Immature natural killer cell (primary cell): ENCODE measurements at places on chromosomes 3 and 15.
A peak's percentile ranks its signal among the peaks of the same experiment; 100 is the strongest.

GRCh38 chr3:15933439-15934139 lies 135.8 kb upstream of the ANKRD28 start:
- no peak for DNase-seq

DNA sequence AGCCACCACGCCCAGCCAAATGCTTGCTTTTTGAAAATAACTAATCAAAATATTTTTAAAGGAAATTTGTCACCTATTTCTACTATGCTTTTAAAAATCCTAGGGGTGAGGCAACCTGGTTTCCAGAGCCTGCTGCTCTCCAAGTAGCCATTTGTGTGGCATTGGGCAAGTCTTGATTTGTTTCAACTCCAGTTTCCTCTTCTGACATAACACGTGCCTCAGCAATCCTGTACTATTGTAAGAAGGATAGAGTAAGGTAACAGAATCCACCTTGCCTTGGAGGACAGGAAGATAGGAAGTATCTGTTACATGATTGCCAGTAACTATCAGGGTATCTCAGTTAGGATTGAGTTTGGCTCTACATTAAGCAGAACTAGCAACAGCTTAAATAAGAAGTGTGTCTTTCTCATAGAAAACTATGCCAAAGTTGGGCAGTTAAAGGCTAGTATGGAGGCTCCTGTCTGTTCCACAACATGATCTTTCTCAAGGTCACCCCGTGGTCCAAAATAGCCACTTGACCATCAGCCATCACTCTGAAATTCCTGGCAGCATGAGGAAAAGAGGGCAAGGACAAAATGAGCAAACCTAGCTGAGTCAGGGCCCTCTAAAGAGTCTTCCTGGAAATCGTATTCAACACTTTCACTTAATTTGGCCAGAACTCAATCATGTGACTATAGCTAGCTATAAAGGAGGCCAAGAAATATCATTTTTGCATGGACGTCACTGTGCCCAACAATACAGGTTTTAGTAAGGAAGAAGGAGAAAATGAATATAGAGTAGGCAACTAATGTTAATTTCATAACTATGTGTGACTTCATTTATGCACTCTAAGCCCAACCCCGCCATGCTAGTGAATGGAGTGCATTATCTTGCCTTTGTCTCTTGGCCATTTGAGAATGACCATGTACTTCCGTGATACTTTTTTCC lies 66.1 kb downstream of the HMG20A start:
- DNase-seq: no peak

DNA sequence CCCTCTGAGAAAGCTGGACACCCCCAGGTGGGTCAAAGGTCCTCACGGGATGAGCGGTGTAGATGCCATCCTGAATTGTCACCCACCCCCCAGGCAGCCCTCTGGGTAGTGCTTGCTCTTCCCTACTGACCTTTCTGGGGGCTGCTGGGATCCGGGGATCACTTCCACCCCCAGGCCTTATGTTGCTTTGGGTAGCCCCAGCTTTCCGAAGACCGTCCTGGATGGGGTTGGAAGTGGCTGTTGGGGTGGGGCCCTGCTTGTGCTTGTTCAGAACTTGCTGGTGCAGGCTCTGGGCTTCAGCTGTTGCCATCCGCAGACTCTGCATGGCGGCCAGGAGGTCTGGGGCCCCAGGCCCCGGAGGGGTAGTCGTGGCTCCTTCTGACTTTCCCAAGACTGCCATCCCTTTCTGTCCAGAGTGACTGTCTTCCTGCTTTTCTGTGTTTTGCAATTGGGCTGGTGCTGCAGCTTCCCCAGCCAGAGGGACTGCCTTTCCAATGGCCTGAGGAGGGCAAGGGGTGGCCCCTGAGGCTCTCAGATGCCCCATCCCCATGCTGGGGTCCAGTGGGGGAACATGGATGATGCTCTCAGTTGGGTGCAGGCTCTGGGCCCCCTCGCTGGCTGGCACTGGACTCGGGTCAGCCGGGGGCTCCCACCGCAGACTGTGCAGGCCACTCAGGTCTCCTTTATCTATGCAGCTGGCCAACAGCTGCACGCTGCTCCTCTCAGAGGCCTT lies 6.3 kb downstream of the XIRP1 start:
- DNase-seq: no peak

DNA sequence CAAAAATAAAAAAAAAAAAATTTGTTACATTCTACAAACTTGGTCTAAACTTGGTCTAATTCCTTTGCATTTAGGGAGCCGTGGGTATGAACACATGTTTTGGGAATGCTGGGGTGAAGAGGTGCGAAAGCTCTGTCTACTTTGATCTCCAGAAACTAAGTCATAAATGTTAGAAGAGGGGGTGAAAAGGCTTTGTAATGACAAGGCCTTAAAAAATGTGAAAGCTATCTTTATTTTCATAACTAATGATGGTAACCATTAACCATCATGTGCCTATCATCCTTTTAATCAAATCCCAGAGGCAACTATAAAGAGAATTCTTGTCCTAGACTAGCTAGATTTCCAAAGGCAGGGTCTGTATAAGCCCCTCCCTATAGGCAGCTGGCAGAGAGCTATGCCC lies 60.9 kb downstream of the PRICKLE2 start:
- no peak for DNase-seq

DNA sequence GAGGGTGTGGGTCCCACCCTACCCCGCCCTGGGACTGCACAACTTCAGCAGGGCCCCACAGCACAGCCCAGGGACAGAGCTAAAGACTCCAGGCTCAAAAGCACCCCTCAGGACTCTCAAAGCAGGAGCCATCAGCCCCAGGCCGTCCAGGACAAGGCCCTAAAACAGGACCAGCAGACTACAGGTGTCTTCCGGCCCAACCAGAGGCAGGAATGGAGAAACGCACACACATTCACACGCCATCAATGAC lies 26.1 kb downstream of the ATRIP start:
- DNase-seq: no peak

DNA sequence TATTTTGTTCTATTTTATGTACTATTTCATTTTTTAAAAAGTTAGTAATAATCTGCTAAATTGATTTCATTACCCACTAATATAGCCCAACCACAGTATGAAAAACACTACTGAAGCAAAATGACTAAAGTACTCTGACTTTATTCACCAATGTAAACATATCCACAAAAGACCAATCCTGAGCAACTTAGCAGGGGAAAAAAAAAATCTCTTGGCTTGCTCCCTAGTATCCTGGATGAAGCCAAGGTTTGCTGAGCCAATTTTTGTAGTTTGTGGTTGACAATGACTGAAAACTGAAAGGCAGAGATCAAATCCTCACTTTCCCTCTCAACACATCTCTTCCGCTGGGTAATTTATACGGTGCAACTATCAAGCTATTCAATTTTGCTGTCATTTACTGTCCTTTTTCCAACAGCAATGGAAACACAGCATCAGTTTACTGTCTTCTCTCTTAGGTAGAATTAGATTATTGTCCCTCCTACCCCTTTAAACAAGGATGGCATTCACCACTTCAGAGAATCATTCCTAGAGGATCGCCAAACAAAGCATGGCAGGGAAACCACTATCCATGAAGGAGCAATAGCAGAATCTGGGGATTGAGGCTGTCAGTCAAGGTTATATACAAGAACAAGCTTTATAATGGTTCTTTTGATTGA lies 149.7 kb downstream of the THRB start:
- DNase-seq: no peak

DNA sequence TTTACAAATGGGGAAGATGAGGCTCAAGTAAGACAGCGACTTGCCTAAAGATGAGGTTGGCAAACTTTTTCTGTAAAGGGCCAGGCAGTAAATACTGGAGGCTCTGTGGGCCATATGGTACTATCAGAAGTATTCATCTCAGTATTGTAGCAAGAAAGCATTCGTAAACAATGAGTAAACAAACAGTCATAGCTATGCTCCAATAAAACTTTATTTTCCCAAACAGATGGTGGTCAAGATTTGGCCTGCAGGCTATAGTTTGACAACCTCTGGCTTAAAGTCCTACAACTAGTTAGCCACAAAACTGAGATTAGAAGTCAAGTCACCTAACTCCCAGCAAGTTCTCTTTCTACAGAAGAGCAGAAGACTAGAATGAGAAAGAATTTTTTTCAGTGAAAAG lies 177.0 kb upstream of the NECTIN3 start:
- DNase-seq: no peak

- DNase-seq: no peak
These were observed 49.9 kb upstream of the KLF13 start for GRCh38 chr15:31276596-31277298.

GRCh38 chr3:170233530-170233929 lies 11.3 kb downstream of the PRKCI start:
- no peak for DNase-seq

DNA sequence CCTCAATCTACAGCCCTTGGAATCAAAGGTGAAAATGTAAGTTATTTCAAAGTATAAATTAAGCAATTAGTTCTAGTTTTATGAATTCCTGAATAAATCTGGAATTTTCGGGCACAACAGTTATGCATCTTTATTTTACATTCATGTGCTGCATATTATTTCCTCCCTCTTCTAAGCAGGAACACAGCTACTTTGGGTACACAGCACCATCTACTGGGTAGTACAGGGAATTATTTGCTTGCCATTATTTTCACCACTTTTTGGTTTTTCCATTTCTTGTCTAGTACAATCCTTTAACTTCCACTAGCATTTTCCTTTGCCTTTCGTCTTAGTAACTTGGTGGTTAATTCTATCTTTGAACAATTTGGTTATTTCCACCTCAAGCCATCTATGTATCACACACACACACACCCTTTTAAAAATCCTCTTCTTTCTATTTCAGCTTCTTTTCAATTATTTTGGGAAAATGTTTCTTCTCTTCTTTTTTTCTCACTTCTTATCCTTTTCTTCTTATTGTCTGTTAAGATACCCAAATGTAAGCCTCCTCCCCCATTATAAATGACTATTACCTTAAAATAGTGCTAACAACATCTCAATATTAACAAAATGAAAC lies 451.0 kb downstream of the MFSD1 start:
- no peak for DNase-seq

- no peak for DNase-seq
These were observed 44.7 kb upstream of the CHRNA7 start for GRCh38 chr15:31985607-31986006.

DNA sequence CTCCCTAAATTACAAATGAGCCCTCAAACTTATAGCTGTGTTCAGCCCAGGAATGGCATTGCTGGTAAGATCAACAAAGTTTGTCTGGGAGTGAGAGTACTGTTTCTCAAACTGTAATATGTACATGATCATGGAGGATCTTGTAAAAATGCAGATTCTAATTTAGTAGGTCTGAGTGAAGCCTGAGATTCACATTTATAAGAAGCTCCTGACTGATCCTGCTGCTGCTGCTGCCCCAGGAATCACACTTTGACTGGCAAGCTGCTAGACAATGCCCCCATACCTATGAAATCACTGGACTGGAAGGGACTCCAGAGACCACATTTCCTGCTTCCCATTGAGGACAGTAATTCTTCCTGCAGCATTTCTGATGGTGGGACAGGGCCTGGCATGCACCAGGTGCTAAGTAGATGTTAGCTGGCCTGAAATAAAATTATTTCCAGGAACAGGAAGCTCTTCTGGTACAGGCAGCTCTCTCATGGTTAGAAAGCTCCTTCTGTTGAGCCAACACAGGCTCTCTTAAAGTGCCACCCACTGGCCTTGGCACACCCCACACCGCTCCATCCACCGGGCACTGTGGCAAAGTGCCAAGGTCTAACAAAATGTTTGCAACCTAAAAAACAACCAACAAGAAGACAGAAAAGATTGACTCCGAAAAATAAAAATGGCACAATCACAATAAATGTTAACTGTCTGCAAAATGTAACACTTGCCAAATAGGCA lies 36.7 kb upstream of the ZNF710 start:
- DNase-seq: no peak

DNA sequence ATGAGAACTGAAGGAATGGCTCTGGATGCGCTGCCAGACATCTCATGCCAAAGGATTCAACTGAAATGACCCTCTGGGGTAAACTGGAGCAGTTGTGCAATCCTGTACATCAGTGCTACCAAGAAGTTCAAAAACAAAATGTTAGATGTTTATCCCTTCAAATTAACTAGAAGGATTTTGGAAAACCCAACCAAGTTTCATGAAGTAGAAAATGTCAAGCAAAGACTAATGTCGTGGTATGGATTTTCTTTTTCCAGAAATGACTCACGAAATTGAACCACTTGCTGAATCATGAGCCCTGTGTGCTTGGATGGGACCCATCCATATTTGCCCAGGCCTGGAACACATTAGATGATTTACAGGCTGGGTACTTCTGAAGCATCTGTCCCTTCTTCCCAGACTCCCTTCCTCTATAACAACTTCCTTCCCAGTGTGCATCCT lies 101.6 kb downstream of the LRTM1 start:
- no peak for DNase-seq

DNA sequence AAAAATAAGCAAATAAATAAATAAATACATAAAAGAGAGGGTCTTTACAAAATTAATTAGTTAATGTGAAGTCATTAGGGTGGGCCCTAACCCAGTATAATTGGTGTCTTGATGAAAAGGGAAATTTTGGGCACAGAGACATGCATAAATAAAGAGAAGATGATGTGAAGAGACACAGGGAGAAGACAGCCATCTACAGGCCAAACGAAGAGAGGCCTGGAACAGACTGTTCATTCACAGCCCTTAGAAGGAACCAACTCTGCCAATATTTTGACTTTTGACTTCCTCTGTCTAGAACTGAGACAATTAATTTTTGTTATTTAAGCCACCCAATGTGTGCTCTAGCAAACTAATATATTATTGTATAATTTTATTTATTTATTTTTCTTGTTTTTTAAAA lies 29.6 kb upstream of the SELENOK start:
- no peak for DNase-seq

GRCh38 chr3:38649500-38650247 lies at the start of gene SCN5A:
SCN5A (minus strand) TSS chr3:38649687; CDS start chr3:38633307, 16,380 bp downstream.
- peak; percentile 12 for DNase-seq

GRCh38 chr15:67148196-67148701 lies 82.8 kb downstream of the SMAD3 start:
- no peak for DNase-seq

- DNase-seq: no peak
These were observed 736 bp upstream of the MBNL1 start for GRCh38 chr3:152267831-152268554.

- peak; percentile 51 for DNase-seq
These were observed 49.8 kb upstream of the SLC4A7 start for GRCh38 chr3:27533718-27534573.

GRCh38 chr15:69105451-69105985 lies 54.9 kb upstream of the GLCE start:
- no peak for DNase-seq

- DNase-seq: no peak
These were observed 161.9 kb downstream of the ATG7 start for GRCh38 chr3:11434017-11434526.

DNA sequence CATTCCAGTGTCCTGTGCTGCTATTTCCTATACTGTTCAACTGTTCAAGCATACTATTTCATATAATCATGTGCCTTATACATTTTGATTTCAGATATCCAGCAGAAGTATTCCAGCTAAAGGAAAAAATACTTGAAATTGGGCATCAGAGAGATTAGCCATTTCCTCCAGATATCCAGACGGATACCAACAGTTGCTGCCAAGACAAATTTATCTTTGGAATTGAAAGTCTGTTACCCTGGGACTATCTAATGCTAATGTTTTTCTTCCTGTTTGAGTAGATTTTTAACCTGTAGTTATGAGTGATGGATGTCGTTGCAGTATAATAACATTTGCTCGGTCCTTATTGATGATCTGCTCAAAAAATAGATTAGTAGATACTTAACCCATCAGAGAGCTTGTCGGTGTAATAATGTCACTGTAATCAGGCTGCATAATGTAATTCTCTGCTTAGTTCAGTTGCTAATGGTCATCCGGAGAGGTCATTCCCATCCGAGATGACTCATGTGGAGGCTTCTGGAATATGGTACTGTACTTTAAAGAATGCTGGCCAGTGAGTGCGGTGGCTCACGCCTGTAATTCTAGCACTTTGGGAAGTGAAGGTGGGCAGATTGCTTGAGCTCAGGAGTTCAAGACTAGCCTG lies 51.5 kb downstream of the TIMP4 start:
- no peak for DNase-seq

GRCh38 chr3:182136008-182136910 lies 424.5 kb downstream of the SOX2 start:
- no peak for DNase-seq
